Stimulated activated CD8-positive, alpha-beta memory T cell treated with anti-CD3 and anti-CD28 coated beads, Interleukin-15, amount 100 ng/mL, for 48 hours (primary cell): ENCODE measurements at places on chromosomes 1 and 21.
A peak's percentile ranks its signal among the peaks of the same experiment; 100 is the strongest.

DNA sequence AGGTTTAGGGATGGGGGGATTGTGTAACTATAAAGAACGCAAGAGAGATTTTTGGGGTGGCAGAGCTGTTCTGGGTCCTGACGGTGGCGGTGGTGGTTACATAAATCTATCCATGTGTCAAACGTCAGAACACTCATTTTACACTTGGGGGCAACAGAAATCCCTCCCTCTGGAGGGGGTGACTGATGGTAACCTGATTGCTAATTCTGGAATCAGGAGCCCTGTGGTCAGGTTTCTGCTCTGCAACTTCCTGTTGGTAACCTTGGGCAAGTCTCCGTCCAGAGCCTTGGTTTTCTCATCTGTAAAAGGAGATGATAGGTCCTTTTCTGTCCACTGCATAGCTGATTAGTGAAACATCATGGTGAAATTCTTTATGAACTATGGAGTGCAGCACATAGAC is 40.9 kb downstream of the ALPL start:
- DNase-seq: no peak

DNA sequence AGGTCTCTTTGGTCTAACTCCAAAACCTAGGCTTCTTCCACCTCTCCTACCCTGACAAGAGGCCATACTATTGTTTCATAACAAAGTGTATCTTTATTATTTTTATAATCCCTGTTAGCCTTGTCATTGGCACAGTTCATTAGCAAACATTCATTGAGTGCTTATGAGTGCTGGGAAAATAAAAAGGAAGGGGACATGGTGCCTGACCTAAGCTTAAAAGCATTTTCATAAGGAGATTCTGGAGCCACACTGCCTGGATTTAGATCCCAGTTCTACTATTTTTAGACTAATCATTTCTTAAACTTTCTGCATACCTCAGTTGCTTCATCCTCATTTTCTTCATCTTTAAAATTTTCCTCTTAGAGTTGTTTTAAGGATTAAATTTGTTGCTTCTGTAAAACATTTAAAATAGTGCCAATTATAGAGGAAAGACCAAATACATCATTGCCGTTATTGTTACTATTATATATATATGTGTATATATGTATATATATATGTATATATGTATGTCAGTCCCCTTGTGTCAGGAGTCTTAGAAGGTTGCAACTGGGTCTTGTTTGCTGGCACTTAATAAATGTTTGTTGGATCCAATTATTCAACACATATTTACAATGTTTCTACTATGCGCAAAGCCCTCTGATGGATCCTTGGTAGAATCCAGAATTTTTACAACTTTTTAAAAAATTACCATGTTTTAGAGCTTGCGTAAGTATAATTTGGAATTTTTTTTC is 250.9 kb upstream of the SGIP1 start:
- no peak for DNase-seq

DNA sequence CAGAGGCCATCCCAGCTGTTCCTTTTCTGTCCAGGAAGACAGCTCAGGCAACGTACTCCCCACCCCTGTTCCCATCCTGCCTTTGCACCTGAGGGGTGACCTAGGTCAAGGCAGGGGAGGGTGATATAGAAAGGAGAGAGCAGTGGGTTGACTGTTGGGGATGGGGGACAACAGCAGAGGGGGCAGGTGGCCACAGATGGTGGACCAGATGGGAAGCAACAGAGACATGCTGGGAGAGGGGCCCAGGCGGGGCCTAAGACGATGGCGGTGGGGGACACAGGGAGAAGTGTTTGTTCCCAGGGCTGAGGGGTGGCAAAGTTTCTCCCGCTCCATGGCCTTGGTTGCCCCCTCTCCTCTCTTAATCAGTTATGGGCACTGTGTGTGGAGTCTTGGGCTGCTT is 6.3 kb downstream of the CELSR2 start:
- no peak for DNase-seq

GRCh38 chr1:66526991-66527390 is 7.0 kb upstream of the SGIP1 start:
- no peak for DNase-seq

DNA sequence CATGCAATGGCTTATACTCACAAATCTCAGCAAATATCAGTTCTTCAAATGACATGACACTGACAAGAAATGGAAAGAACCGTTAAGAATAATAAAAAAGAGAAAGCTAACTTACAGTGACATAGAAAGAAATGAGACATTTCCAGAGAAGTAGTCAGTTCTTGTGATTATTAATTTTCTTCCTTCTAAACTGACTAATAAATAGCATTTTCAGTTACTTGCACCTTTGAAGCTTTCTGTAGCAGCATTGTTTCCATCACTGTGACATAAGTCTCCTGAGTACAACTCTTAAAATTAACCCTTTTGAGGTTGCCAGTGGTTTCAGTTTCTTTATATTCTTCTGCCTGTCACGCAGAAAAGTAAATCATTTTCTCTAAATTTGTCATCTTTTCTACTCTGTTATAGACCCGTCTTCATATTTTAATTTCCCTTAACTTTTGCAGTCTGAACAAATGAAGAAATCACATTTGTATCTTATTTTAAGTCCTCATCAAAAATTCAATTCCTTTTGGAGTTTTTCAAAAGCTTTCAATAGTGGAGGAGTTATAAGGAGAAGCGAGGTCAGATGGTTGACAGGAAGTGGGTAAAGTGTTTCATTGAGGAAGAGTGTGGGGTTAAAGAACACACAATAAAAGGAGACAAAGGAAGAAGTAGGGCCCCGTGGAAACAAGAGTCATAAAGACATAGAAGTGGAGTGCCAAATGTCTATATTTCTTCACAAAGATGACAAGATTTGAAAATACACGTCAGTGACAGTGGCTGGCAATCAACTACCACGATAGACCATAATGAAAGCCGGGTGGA is 57.9 kb upstream of the S1PR1 start:
- DNase-seq: peak; percentile 30

GRCh38 chr21:41482301-41482700 is 25.7 kb downstream of the TMPRSS2 start:
- no peak for DNase-seq
